Stimulated activated CD4-positive, alpha-beta T cell treated with anti-CD3 and anti-CD28 coated beads, Interleukin-1b, Interleukin-23, amount 100 ng/mL, for 4 hours (primary cell): ENCODE measurements at places on chromosomes 11 and 22.

- no peak for DNase-seq
These were observed 14.4 kb upstream of the CTTN start for GRCh38 chr11:70383664-70384565.

DNA sequence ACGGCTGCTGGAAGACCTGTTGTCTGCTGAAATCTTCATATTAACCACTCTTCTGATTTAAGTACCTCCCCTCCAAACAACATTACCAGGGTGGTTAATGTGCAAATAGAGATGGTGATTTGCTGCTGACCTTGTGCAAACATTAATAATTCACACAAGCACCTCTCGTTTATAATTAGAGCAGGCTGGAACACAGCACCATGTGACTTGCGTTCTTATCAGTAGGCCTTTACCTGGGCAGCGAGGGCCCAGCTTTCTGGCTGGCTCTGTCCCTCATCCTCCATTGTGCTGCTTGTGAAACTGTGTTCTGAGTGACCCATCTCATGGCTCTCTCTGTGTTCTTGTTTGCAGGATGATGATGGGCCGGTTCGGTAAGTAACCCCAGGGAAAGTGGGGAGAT lies 41.0 kb upstream of the PARVG start:
- no peak for DNase-seq

GRCh38 chr11:121464352-121464946 lies 11.7 kb upstream of the SORL1-AS1 start:
- DNase-seq = peak; percentile 57

- no peak for DNase-seq
These were observed 98.4 kb downstream of the ZNF280B start for GRCh38 chr22:22410121-22410520.

GRCh38 chr11:28820296-28820989 lies 712.3 kb downstream of the METTL15 start:
- no peak for DNase-seq

DNA sequence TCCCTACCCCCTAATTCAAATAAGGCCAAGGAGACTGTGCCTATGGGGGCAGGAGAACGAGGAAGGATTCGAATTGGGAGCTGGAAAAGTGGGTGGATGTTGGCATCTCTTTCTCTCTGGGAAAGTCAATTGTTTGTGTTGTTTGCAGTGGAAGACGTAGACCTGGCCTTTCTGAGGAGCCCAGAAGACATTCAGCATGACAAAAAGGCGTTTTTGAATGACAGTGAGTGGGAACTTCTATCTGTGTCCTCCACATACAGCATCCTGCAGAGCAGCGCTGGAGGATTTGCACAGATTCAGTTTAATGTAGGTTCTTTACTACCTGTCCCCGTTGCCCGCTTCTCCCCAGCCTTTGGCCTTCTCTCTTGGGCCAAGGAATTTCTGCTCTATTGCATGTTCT lies 28.2 kb downstream of the HTR3B start:
- DNase-seq = no peak
